ENCODE measurements at places on chromosomes 1 and 21. TPM values are rescaled to one million over a fixed set of nuclear protein-coding genes. Genes with fewer than 3 reads are reported as not detected.

- no peak for DNase-seq
These were observed 1.2 kb downstream of the UBR4 start for GRCh38 chr1:19208710-19209438.

Gene SPRR2G
- total RNA-seq: not detected

DNA sequence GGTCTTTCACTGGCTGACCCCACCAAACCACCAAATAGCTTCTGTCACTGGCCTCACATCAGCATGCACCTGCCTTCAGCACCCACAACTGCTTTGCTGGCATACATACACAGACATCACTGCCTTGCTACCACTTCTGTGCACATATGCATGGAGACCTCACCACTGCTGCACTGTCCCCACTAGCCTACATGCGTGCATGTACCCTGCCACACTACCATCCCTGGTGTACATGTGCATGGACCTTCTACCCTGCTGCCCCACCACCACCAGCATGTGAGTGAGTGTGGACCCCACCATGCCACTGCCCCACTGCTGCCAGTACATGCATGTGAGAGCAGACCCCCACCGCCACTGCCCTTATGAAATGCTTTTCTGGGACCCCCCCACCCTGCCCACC is 6.1 kb downstream of the CD1C start:
- no peak for DNase-seq

GRCh38 chr1:231278100-231278790 is 37.2 kb downstream of the GNPAT start:
- no peak for DNase-seq

Gene IVL
- total RNA-seq: not detected

DNA sequence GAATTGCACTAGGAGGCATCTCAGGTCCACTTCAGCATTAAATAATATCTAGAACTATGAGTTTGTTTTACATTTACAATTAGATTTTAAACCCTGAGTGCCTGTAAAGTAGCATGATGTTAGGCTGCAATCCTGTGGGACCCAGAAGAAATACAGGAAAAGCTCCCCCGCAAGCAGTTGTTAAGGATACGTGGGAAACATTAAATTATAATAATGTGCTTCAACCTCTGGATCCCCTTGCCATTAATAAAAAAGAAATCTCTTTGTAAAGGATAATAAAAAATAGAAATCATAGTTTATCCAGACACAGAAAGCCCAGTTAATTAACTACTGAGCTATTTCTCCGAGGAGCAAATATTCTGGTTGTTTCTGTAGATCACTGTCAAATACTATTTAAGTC is 106.0 kb downstream of the PCNX2 start:
- DNase-seq: no peak

- no peak for DNase-seq
These were observed 40.7 kb upstream of the LYPLAL1 start for GRCh38 chr1:219132939-219133338.

Gene BARHL2
- total RNA-seq: not detected

GRCh38 chr21:44368711-44369446 is 15.5 kb downstream of the TRPM2 start:
- DNase-seq: no peak

GRCh38 chr1:217948741-217949140 is 317.6 kb downstream of the SPATA17 start:
- no peak for DNase-seq

DNA sequence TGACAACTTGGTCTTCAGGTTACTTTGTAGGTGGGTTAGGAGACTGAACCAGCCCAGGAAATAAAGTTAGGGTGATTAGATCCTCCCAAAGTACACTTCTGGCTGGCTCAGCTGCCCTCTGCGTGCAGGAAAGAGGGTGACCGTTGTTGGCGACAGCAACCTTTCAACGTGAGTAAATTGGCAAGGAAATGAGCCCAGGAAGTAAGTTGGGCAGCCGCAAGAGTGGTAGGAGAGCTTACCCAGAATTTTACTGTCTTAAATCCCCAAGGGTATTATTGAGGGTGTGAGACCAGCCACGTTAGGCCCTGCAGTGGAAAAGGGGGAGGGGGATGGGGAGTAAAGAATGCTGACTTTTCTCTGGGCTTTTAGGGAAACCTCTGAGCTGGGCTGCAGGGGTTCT is 1.6 kb downstream of the TENT5C start:
- DNase-seq: no peak

Gene BATF3
- 4.3 TPM for total RNA-seq

- DNase-seq: no peak
These were observed 87.0 kb upstream of the ADAR start for GRCh38 chr1:154694995-154695394.

GRCh38 chr1:145997016-145997717 is 788 bp upstream of the TXNIP start:
- no peak for DNase-seq

- no peak for DNase-seq
These were observed 3.2 kb upstream of the ARPC5 start for GRCh38 chr1:183638649-183639387.

Gene MECR
- total RNA-seq: 29.4 TPM

GRCh38 chr1:185636848-185637247 is 97.3 kb upstream of the HMCN1 start:
- no peak for DNase-seq

DNA sequence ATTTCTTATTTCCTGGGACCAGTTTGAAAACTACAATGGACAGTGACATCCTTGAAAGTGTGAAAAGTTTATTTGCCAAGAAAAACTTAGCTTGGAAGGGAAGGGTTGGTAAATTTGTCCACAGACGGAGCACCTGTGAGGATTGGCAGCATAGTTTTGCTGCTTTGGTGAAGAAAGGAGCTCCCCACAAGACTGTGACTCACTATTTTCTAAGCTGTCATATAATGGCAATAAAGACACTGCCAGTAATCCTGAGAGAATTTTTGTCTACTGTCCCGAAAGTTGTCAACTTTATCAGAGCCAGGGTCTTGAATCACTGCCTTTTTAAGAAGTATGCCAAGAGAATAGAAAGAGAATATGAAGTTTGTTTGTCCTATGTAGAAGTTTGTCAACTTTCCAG is 230.8 kb downstream of the NEGR1 start:
- DNase-seq: no peak

Gene C4BPA
- total RNA-seq: not detected

Gene AIDA
- 68.9 TPM for total RNA-seq

Gene KIF2C
- 2.8 TPM for total RNA-seq

GRCh38 chr1:207389728-207390464 is 64.2 kb upstream of the CR2 start:
- no peak for DNase-seq

GRCh38 chr1:228155596-228156514 is 6.1 kb downstream of the GJC2 start:
- DNase-seq: no peak

Gene PAX7
- total RNA-seq: not detected

Gene KLF17
- total RNA-seq: not detected

DNA sequence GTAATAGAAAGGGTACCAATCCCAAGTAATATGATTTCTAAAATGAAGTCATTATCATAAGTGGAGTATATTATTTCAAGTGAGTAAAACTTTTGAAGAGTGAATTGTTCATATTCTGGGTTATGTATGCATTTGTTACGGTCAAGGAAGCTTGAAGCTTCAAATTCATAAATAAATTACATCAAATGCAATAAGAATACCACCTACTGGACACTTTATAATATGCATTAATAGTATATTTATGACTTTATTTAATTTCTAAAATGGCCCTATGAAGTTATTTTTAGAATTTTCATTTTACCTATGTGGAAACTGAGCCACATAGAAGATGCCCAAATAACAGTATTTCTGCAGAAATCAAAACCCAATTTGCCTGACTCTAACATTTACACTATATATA is 260.6 kb downstream of the SMYD3 start:
- DNase-seq: no peak

DNA sequence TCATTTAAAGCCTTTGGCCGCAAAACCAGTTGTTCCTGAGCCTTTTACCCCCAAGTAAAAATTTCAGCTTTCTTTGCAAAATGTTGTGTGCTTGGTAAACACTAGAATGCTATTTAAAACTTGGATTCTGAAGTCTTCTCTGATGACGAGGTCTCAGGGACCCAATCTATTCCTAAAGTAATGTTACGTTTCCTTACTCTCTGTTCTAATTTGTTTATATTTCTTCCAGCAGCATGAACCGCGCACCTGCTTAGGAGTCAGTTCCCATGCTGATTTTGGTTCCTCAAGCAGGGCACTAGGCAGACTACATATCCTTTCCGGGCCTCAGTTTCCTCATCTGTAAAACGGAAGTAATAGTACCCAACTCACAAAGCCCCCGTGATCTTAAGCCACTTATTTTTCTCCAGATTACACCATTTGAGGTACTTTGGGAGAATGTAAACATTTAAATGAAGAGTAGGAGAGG is 969 bp upstream of the ALDH4A1 start:
- DNase-seq: no peak

DNA sequence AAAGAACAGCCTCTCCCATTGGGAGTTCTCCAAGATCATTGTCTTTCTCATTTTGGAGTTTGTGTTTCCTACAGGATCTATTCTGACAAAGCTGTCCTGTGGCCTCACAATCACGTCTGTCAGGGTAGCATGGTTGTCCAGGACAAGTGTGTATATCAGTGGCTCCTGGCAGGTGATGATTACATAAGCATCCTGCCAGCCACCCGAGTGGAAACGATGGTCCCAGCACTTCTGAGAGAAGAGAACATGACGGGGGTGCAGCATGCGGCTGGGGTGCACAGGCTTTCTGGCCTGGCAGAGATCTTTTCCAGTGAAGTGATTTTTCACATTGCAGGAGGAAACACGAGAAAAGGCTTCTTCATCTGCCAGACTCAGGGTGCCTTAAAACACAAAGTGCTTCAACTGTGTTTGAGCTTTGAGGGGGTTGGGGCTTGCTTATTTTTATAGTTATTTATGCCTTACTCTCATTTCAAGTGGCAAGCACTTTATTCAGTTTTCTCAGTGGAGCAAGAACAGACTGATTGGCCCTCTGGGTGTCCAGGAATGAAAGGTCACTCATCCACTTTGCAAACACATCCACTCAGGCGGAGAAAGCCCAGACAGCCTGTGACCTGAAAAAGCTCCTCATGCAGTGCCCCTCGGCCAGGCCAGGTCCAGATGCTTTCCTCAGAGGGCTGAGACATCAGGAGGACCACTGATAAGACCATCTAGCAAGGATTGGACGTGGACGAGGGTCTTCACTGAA is 186.0 kb downstream of the DUSP10 start:
- no peak for DNase-seq

Gene CLCA4
- total RNA-seq: not detected

DNA sequence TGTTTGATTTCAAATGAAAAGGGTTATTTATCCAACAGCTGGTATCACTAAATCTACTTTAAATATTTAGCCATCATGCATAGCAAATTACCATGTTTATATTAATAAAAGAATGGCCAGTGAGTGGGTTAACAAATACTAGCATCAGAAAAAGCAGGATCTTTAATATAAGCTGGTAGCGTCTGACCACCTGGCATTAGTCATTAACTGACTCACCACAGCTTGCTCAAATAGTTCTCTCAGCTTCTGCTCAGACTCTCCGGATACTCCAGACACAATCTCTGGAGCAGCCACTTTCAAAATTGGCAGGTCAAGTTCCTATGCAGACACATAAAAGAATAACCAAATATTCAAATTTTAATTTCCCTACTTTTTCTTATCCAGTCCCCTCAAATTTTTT is 29.6 kb downstream of the NVL start:
- DNase-seq: no peak

GRCh38 chr1:1900883-1901640 is 10.2 kb upstream of the GNB1 start:
- DNase-seq: no peak

DNA sequence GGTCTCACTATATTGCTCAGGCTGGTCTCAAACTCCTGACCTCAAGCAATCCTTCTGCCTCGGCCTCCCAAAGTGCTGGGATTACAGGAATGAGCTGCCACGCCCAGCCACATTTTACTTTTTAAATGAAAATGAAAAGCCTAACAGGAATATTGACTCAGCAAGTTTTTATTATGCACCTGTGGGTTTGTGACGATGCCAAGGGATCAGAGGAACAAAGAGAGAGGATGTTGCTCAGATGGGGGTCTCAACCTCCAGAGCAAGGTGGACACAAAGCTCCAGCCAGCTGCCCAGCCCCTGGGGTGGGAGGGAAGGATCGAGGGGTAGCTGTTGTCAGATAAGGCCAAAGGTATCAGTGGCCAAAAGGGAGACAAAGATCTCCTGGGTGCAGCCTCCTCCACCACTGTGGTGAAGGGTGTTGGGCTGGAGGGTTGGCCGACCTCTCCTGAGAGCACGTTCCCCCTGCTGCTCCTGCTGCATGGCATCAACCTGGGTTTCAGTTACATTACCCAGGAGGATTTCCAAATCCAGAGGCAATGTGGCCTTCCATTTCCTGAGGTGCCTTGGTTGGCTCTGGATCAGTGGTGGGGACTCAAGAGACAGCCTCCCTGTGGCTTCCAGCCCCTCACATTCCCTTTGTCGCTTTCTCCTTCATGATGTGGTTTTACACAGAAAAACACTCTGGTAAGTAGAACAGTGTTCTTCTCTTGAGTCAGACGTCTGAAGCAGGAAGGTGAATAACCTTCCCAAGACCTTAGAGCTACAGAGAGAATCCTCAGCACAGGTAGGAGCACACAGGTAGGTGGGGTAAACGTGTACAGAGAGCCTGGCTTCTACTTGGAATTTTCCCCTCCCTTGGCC is 34.2 kb downstream of the ZNF496 start:
- no peak for DNase-seq

- no peak for DNase-seq
These were observed 78.9 kb downstream of the MT1HL1 start for GRCh38 chr1:236925386-236925785.

Gene KCNJ9
- not detected for total RNA-seq

Gene TNFRSF4
- 9.0 TPM for total RNA-seq

Gene SON
- total RNA-seq: 244 TPM

Gene DDR2
- 140 TPM for total RNA-seq

- DNase-seq: no peak
These were observed 76.9 kb downstream of the SLC66A1 start for GRCh38 chr1:19388980-19389379.
